NCI-H2171 treated with DMSO at 0.1 percent for 48 hours (cell line): ENCODE measurements at places on chromosomes 1 and 21.

DNA sequence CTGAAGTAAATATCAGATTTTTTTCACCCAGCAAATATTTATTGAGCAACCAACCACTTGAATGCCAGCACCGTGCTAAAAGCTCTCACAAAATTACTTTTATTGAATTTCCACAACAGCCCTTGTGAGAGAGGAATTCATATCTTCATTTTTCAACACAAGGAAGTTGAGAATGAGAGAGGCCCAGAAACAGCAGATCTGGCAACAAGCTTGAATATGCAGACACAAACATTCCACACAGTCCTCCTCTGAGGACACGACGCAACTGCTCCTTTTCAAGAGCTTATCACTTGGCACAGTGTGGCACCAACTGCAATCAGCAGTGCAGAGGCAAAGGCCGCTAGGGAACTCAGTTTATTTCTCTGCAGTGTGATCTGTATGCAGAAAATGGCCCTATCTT is 32.2 kb upstream of the IFNAR2 start:
- DNase-seq: no peak

- no peak for DNase-seq
These were observed 22.3 kb upstream of the PLA2G4A start for GRCh38 chr1:186806477-186806876.

DNA sequence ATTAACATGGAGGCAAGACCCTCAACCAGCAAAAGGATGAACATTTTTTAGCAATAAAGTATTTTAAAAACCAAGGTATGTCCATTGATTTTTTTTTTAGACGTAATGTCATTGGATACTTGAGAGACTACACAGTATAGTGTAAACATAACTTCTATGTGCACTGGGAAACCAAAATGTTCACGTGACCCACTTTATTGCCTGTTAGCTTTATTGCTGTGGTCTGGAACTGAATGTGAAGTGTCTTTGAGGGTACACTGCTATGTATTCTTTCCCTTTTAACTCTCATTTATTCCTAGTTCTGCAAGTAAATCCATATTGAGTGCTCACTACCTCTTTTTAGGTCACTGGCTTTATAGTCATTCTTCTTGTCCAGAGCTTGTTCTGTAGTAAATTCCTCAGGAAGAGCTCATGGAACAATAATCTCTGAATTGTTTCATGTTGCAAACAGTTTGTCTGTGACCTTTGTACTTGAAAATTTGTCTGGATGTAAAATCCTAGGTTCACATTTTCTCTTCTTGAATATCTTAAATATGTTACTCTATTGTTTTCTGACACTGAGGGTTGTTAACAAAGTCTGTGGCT is 20.6 kb downstream of the ABCD3 start:
- no peak for DNase-seq

DNA sequence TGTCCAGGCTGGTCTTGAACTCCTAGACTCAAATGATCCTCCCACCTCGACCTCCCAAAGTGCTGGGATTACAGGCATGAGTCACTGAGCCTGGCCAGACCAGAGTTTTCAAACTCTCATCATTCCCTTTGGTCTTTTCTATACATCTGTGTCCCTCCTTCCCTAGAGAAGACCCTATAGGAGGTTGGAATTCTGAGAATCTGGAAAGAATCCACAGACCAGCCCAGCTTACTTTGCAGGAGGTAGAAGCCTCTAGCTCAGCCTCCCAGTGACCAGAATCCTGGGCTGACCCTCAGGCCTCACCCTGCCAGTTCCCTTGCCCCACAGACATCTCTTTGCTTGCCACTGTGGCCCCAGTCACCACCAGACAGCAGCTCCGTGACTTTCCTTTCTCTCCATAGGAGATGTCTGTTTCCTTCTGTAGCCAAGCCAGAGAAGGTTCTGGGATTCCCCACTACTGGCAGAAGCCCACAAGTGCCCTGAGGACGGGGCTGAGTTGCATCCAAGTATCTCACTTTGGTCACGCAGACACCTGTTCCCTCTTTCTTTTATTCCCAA is 34.7 kb upstream of the KHDRBS1 start:
- DNase-seq: no peak

- no peak for DNase-seq
These were observed 37.9 kb downstream of the GNG12 start for GRCh38 chr1:67795179-67795912.

DNA sequence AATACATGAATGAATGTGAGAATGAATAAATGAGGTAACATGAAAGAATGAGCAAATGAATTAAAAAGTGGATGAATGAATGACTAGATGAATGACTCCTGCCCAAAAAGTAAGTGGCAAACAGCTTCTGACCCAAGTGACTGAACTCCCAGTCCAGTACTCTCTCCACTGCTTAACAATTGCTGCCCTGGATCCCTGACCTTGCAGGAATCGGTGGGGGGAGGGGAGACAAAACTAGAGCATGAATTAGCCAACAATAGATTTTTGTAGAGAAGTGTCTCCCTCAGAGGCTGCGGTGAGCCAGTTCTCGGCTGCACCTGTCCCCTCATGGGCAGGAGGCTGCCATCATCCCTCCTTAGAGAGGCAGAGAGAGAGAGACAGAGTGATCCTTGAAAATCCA is 5.9 kb upstream of the GRIK3 start:
- no peak for DNase-seq

DNA sequence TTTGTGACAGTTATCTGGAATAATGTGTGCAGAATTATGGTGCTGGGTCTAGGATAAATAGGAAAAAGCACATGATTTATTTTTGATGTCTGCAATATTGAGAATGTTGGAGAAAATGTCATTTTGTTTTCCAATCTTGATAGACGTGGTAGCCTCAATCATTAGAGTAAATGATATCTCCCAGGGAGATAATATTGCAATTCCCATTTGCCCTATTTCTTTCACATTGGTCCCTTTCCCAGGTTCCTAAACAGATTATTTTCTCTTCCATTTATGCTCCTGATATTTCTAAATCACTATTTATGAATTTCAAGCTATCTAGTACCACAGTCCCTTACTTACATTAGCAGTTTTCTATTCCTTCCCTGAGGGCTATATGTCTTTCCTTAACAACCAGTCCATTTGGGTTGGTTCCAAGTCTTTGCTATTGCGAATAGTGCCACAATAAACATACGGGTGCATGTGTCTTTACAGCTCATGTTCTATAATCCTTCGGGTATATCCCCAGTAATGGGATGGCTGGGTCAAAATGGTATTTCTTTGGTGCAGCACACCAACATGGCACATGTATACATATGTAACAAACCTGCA is 447.3 kb downstream of the PLA2G4A start:
- DNase-seq: no peak

GRCh38 chr21:42040411-42041180 is 30.4 kb upstream of the ZBTB21 start:
- no peak for DNase-seq

DNA sequence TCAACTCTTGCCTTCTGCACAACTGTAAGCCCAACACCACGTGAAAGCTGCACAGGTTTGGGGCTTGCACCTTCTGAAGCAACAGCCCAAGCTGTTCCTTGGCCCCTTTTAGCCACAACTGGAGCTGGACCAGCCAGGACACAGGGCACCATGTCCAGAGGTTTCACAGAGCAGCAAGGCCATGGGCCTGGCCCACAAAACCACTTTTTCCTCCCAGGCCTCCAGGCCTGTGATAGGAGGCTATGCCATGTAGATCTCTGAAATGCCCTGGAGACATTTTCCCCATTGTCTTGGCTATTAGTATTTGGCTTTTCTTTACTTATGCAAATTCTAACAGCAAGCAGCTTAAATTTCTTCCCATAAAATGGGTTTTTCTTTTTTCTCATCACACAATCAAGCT is 126.1 kb downstream of the SLC44A5 start:
- DNase-seq: no peak

DNA sequence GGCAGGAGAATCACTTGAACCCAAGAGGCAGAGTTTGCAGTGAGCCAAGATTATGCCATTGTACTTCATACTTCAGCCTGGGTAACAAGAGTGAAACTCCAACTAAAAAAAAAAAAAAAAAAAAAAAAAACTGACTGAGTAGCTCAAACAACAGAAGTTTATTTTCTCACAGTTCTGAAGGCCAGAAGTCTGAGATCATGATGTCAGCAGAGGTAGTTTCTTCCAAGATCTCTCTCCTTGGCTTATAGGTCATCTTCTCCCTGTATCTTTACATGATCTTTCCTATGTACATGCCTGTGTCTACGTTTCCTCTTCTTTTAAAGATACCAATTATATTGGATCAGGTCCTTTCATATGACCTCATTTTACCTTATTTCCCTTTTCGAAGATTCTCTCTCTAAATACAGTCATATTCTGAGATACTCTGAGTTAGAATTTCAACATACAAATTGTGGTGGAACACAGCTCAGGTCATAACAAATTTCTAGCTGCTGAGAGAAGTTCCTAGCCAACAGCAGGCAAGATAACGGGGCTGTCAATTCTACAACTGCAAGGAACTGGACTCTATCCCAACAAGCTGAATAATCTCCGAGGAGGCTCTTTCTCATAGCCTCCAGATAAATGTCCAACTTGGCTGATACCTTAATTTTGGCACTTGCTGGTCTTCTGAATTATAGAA is 187.7 kb upstream of the ADAMTS5 start:
- no peak for DNase-seq

DNA sequence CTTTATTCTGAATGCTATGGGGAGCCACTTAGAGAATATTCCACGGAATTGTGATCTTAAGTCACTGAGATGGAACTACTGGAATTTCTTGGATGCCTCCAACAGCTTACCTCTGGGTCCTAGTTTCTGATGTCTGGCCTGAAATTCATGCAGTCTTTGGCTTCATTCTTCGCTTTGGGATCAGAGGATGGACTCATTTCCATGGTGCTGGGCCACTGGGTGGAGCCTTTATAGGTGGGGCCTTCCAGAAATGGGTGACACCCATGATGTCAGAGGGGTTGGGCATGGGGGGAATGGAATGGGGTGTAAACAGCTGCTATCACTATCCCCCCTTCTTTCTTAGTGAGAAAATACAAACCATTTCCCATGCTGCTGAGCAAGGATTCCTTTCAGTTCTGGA is 73.7 kb upstream of the FGGY start:
- no peak for DNase-seq

DNA sequence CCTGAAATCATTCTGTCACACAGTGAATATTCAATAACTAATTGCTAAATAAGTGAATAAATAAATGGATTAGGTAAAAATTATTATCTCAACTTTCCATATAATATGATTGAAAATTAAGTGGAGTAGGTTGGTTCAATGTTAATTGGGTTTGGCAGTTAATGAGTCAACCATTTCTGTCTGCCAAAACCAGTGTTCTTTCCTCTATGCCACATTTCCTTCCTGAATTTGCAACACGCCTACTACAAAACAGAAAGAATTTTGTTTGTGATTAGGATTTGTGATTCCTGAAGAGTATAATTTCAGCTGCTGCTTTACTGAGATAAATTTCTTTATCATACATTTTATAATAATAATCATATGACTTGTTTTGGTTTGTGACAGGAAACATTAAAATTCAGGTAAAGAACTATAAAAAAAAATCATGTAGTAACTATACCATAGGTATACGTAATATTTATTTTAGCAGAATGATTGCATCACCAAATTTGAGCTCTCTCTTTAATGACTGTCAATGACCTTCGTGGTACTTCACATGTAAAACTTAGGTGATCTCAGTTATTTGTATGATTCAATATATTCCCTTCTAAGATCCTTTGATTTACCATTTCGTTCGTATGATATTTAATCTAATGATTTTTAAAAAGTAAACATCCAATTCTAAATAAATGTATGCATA is 241.3 kb downstream of the KCNT2 start:
- no peak for DNase-seq

- no peak for DNase-seq
These were observed 91.5 kb upstream of the ZNHIT6 start for GRCh38 chr1:85799737-85800136.

DNA sequence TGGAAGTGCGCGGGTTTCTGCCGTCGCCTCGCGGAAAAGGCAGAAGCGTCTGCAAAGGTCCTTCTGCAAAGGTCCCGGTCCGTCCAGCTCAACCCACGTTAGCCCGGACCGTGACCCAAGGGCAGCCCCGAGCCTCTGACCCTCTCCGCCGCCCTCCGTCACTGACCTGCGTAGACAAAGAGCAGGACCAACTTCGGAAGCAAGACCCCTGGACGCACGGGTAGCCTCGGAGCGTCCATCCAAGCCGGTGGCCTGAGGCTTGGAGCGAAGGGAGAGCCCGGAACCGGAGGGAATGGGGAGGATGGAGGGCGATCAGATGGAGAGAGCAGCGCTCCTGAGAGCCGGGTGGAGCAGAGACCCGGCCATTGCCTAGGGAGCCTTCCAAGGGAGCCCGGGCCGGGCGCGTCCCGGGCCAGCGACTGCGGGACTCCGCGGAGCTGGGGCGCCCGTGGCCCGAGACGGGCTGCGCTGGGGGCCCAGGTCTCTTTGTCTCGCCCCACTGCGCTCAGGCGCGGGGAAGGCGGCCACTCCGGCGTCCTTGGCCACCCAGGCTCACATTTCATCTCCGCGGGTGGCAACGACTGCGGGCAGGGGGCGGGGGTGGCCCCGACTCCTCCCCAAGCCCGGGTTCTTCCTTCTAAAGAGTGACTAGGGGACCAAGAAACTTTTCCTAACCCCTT is at the start of gene CYYR1:
Gene CYYR1, minus strand, starts transcription at position 585 of the 680 bp plus-strand sequence. Its CDS starts 346 bp downstream, at position 239.
- DNase-seq: no peak

DNA sequence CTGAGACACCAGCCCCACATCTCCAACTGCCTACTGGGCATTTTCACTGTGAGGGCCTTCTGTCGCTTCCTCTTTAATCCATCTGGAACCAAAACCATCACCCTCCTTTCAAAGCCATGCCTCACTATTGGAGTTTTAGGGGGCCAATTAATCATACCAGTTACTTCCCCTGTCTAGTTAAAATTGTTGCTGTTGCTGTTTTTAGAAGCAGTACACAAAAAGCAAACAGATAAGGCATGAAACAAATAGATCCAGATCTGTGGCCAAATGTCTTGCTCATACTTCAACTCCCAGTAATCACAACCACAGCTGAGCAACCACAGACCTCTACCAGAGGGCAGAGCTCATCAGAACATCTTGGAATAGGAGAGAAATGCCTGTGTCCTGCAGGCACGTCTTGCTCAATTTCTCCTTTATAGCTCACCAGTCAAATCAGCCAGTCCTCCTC is 133.8 kb upstream of the C1orf105 start:
- DNase-seq: no peak

DNA sequence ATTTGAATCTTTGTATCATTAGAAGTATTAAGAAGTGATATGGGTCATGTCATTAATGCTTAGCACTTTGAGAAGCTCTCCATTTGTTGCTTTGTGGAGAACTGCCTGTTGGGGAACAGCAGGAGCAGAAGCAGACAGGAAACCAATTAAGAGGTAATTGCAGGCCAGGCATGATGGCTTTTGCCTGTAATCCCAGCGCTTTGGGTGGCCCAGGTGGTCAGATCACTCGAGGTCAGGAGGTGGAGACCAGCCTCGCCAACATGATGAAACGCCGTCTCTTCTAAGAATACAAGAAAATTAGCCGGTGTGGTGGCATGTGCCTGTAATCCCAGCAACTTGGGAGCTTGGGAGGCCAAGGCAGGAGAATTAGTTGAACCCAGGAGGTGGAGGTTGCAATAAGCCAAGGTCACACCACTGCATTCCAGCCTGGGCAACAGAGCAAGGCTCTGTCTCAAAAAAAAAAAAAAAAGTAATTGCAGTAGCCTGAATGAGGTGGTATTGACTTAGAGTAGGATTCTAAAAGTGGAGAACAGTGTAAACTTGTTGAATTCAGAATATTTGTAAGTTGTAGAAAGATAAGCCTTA is 57.8 kb upstream of the FASLG start:
- no peak for DNase-seq
